Myometrial cell (primary cell): ENCODE measurements at places on chromosomes 13 and 19. TPM values are rescaled to one million over a fixed set of nuclear protein-coding genes. Genes with fewer than 3 reads are reported as not detected.

Gene VPS36
- total RNA-seq, result 22.7 and 33.4 TPM in 2 replicates

Gene PRODH2
- not detected in 2 replicates for total RNA-seq

Gene ZNF492
- 0.35 TPM in 1 of 2 replicates, not detected in the other for total RNA-seq

Gene DZIP1
- 23.4 and 24.5 TPM in 2 replicates for total RNA-seq

Gene SCEL
- total RNA-seq, result not detected in 2 replicates

Gene SHISA2
- total RNA-seq, result not detected in 2 replicates

Gene SUGP2
- 20.4 and 29.7 TPM in 2 replicates for total RNA-seq

Gene LILRA1
- not detected in 2 replicates for total RNA-seq

Gene HIF3A
- 3.5 and 6.0 TPM in 2 replicates for total RNA-seq

Gene ZNF93
- total RNA-seq, result 0.58 and 5.7 TPM in 2 replicates

Gene EBI3
- total RNA-seq, result 0.35 TPM in 1 of 2 replicates, not detected in the other

Gene DIAPH3
- total RNA-seq, result 14.1 and 24.5 TPM in 2 replicates

Gene MRPL57
- total RNA-seq, result 30.3 and 34.6 TPM in 2 replicates

Gene THAP8
- 8.4 and 9.0 TPM in 2 replicates for total RNA-seq

Gene LIM2
- not detected in 2 replicates for total RNA-seq

Gene C19orf81
- not detected in 2 replicates for total RNA-seq

Gene PABPC3
- total RNA-seq, result under 0.01 TPM in 1 of 2 replicates, not detected in the other

Gene GNA15
- 0.35 TPM in 1 of 2 replicates, not detected in the other for total RNA-seq

Gene UQCR11
- total RNA-seq, result 69.8 and 75.0 TPM in 2 replicates

Gene PPP1R13L
- total RNA-seq, result 1.4 and 1.7 TPM in 2 replicates

Gene ATCAY
- total RNA-seq, result 0.58 and 1.2 TPM in 2 replicates

Gene ACP7
- total RNA-seq, result not detected in 2 replicates

Gene ISOC2
- total RNA-seq, result 120 and 181 TPM in 2 replicates

Gene SYNGR4
- not detected in 2 replicates for total RNA-seq

Gene ZNF569
- 3.9 and 4.0 TPM in 2 replicates for total RNA-seq

Gene ZNF526
- total RNA-seq, result 5.8 TPM in 2 replicates

Gene CFD
- 2.0 and 5.7 TPM in 2 replicates for total RNA-seq

Gene CLEC17A
- not detected in 2 replicates for total RNA-seq
